ENCODE measurements at places on chromosomes 5 and 9.

DNA sequence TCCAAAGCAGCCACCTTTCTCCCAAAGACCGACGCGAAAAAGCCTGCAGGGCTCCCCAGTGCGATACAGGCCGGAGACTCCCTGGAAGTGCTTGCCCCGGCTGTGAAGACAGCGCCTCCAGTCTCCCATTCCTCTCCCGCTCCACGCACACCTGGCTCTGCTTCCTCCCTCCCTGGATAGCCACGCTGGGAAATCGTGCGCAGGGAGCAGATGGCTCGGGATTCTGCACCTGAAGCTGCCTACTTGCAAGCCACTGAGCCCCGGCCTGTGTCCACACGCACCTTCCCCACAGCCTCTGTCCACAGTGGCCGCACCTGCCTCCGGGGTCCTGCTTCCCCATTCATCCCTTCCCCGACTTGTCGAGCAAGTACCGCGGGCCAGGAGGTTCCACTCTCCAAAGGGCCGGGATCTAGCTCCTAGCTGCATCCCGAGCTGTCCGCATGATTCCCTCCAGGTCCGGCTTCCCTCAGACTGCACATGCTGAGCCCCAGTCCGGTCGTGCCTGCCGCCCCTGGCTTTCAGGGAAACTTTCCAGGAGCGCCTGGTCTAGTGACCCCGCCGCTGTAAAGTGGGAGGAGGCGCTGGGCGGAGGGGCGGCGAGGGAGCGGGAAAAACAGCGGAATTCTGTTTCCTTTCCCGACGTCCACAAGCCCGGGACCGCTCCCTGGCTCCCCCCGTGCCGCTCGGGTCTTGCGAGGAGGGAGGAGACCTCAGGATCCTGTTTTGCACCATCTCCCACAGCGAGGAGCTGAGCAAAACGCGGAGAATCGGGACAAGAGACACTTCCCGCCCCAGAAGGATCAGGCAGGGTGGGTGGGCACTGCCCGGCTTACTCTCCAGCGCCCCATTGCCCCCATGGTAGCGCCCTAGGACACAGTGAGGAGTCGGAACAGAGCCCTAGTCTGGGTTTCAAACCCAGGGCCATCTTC lies 2.0 kb downstream of the SEMA6A start:
- no peak for DNase-seq

GRCh38 chr9:88233091-88233490 lies 94.8 kb upstream of the SPATA31C2 start:
- no peak for DNase-seq

DNA sequence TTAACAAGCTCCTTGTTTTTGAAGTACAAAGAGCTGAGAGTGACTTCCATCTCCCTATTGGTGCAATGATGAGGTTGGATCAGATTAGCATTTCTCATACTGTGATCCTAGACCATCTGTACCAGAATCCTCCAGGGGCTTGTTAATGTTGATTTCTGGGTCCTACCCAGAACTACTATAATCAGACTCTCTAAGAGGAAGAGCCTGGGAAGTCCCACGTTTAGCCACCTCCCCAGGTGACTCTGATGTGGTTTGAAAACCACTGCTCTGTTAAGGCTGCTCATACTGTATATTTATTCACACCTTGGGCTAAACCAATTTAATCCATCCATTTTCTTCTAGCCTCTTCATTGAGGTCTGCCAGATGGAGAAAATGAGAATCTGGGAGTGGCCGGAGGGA lies 49.6 kb upstream of the SMIM32 start:
- DNase-seq: no peak

DNA sequence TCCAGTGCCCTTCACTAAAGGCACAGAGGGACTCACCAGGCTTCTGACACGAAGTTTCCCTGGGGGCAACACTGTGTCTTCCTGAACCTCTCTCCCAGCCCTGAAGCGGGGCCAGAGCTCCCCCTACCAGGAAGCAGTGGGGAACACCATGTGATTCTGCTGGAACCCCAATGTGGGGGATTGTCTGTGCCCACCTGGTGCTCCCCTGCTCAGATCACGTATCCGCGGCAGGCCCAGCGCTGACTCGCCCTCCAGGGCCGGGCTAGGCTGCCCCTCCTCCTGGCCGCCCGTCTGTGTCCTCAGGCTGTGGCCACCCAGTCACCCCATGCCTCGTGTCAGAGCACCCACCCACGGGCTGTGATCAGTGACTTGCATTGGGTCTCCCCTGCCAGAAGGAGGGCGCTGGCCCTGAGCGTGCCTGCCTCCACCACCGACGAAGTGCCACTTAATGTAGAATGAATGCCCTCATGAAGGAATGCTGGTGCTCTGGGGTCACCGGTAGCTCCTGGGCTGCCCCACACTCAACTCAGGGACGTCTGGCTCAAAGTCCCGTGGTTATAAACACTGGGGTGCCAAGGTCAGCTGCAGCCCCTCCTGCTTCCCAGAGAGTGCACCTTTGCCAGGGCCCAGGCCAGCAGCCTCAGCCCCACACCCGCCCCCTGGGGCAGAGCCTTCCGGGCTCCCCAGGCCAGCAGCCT lies 22.1 kb downstream of the SARDH start:
- no peak for DNase-seq

DNA sequence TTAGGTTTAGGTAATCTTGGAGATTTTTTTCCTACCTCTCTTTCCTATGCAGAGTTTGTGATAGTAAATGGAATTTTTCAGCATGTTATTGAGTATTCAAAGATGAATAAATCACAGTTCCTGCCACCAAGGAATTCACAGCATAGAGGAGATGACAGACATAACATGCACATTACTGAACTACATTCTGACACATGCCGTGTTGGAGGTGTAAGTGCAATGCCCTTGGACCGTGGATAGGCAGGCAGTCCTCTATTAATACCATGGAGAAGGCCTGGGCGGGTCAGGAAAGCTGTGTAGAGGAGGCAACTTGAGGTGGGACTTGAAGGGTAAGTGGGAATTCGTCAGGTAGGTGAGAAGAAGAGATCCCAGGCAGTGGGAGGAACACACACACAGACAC lies 43.9 kb downstream of the MCCC2 start:
- DNase-seq: no peak

DNA sequence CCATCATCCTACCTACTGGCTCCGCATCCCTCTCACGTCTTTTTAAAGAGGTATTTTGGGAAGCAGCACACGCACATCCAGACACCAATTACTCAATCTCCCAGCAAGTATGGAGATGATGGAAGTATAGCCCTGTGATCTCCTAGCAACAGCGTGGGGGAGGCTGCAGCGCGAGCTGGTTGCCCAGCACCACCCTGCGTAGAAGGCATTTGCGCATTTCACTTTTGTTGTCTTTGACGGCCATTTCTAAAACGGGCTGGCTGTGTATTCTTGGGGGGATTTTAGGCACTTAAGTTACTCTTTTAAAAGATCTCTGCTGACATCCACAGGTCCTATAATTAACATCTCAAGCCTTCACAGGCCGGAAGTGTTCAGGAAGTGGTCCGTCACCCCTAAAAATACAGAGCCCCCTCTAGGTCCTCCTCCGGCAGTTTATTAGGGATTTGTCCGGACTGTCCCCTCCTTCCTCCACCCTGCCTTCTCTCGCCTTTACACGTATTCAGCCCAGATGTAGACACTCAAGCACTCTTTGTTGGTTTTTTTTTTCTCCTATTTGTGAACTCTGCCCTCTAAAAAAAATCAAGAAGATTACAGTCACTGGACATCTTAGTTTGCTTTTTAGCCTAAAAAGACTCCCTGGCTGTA lies 371.4 kb downstream of the NTRK2 start:
- DNase-seq: no peak

GRCh38 chr9:94867281-94867841 lies 140.9 kb downstream of the AOPEP start:
- DNase-seq: no peak

DNA sequence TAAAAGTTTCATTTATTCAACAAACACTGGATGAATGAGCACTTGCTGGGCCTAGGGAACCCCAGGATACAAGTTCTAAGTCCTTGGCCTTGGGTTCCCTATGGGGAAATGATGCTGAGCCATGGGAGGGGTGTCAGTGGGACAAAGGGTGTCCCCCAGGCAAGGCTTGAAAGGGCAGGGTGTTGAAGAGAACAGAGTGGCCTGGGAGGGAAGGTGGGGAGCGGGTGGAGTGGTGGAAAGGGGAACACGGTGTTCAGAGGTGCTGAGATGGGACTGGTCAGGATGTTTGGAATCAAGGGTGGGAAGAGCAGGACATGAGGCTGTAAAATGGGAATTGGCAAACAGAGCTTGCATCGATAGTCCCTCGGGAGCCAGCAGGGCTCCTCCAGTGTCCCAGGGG lies 61.8 kb downstream of the PPARGC1B start:
- DNase-seq: no peak

GRCh38 chr5:122981846-122982245 lies 54.7 kb downstream of the PPIC start:
- DNase-seq: no peak
